ENCODE measurements at places on chromosomes 1 and 21.

DNA sequence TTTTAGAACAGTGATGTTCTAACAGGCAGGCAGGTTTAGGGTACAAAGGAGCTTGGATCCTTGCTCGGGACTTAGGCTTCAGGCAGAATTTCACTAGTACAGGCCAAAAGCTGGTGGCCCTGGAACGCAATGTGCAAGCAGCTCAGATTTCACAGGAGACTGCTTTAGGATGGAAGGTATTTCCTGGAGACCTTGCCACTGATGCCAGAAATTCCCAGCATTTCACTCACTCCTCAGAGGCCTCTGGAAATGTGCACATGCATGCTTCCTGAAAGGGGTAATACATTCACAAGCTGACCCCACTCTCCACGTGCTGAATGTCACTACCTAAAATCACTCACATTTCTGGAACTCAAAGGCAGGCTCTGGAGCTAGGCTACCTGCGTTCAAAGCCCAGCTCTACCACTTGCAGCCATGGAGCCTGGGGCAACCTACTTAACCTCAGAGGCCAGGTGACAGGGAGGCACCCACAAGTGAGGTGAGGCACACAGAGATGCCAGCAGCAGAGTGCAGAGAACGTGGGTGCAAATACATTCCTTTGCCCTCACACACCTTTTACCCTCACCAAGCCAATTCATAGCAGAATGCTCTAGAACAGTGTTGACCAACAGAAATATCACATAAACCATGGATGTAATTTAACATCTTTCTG is 56.5 kb downstream of the CDC7 start:
- DNase-seq = no peak

DNA sequence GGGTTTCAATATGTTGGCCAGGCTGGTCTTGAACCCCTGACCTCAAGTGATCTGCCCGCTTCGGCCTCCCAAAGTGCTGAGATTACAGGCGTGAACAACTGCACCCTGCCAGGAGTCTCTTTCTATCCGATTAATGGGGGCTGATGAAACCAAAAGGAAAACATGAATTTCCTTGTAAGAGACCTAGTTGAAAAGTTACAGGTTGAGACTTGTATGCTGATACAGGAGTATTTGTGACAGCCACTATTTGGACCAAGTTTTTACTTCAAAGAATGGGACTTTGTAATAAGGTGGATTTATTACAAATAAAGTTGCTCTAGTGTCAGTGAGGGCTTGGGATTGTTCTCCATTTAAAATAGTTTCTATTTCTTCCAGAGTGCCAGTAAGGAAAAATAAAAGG is 43.6 kb upstream of the TMEM61 start:
- no peak for DNase-seq

DNA sequence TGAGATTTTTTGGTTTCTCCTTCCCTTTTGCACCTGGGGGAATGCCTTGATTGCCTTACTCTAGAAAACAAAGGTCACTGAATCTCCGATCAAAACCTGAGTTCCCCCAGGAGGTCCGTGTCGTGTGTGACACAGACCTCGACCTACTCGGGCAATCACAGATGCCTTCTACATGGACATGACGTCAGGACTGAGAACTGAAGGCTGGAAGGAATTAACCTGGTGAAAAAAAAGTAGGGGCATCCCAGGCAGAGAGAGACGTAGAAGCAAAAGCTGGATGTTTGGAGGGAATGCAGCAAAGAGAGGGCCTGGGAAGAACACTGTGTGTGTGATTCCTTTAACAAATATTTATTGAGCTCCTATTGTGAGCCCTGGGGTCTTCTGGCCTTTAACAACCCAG is 178.0 kb downstream of the PRDM2 start:
- DNase-seq = no peak

- no peak for DNase-seq
Observed at GRCh38 chr1:27237112-27237511, 2.7 kb downstream of the WDTC1 start.

DNA sequence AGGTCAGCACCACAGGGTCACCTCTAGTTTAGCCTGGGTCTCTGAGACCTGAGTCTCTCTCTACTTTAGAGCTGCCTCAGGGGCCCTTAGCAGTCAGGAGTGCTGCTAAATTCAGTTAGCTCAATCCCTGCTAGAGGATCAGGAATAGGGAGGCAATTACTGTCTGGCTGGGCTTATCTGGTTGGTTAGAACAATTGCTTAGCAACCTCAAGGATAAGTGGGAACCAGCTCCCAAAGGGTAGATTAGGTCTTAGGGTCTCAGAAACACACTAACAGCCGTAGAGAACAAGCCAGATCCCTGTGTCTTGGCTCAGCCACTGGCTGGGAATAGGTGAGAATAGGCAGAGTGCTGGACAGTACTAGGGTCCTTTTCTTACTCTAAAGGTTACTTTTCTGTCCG is 7.7 kb downstream of the PM20D1 start:
- DNase-seq = no peak

GRCh38 chr1:161725908-161726472 is 4.6 kb downstream of the FCRLB start:
- peak; percentile 63 for DNase-seq

GRCh38 chr1:234123867-234124266 is 219.4 kb downstream of the SLC35F3 start:
- DNase-seq = no peak

DNA sequence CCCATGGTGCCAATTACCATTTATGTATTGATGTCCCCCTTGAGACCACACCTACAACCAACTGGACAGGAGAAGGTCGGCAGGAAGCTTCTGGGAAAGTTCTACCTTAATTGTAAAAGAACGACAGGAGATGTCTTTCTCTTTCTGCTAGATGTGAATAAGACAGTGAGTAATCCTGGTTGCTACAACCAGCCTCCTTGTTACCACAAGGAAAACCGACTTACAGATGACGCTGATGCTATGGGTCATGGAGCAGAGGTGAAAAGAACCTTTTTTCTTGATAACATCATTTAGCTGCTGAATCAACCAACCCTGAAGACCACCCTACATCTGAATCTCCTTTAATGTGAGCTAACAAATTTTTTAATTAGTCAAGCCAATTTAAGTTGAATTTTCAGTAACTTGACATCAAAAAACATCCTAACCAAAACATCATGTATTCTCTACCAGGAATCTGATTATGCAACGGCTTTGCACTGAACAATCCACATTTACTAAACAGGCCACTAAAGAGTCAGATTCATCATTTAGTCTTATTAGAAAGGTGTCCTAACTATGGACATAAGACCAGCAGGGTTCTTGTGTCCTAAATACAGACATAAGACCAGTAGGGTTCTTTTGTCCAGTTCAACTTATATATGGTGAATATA is 23.0 kb downstream of the RGS2 start:
- DNase-seq = no peak

- no peak for DNase-seq
Observed at GRCh38 chr1:7218210-7218832, 433.1 kb downstream of the CAMTA1 start.

DNA sequence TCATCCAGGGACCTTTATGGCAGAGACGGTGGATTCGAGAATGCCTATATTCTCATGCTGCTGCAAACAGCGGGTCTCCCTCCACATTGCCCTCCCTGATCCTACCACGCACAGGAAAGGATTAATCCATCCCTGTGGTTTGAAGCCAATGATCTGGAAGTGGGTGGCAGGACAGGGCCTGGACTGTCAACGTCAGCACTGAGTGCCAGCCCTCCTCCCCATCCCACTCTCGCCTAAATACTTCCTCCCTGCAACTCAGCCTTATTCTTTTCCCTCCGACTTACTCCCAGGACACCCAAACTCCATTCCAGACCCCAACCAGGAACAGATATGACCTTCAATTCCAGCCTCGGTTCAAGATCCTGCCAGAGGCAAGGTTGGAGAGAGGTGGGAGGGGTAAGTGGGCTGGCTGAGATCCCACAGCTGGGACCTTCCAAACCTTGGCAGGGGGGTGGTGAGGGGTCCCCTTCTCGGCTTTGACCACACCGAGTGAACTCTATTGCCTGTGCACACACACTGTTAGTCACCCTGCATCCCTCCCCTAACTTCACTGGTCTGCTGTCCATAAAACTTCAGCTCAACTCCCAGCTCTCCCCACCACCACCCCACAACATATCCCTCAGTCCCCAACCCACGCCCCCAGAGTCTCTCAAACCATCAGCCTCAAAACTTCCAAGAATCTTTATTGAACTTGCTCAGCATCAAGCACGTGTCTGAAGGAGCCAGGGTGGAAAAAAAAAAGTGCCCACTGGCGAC is 2.4 kb upstream of the S100A5 start:
- DNase-seq = no peak

GRCh38 chr1:101175886-101176285 is 60.9 kb upstream of the S1PR1 start:
- DNase-seq = no peak

DNA sequence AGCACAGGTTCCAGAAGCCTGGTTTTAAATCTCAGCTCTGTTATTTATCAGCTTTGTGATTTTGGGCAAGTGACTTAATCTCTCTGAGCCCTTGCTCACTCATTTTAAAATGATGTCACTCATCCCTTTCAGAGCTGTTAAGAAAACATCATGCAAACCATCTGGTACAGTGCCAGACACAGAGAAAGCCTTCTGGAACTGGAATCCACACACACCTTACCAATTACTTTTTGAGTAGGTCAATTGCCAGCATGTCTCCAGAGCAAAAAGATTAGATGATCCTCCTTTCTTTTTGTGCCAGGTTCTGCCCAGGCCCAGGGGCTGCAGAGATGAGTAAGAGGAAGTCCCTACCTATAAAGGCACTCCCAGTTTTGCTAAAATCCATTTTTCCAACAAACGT is 61.3 kb downstream of the ROR1 start:
- DNase-seq = no peak

DNA sequence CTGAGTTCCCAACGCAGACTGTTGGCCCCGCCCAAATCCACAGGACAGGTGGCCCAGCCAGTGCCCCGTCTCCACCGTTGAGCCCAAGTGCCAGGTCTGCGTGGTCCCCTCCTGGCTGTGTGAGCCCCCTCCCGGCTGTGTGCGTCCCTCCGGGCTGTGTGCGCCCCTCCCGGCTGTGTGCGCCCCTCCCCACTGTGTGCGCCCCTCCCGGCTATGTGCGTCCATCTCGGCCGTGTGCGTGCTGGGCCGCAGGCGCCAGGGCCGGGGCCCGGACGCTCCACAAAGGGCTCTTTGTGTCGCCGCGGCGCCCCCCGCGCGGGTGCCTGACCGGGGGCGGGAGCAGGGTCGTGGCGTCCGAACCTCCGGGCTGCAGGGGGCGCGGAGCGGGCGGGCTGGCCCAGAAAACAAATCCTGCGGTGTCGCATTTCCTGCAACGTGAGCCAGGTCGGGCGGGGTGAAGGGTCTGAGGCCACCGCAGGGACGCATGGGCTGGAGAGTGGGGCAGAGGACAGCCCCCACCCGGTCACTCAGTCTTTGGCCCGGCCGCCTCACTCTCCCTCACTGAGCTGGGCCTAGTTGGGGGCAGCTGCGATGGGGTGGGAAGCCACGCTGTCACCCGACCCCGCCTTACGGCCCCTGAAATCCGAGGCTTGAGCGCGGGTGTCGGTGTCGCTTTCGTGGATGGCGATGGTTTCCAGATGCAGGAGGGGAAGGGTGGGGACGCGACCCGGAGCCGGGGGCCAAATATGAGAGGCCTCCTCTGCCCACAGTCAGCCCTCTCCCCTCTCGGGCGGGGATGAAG is 18.8 kb downstream of the TNFRSF25 start:
- DNase-seq = no peak

DNA sequence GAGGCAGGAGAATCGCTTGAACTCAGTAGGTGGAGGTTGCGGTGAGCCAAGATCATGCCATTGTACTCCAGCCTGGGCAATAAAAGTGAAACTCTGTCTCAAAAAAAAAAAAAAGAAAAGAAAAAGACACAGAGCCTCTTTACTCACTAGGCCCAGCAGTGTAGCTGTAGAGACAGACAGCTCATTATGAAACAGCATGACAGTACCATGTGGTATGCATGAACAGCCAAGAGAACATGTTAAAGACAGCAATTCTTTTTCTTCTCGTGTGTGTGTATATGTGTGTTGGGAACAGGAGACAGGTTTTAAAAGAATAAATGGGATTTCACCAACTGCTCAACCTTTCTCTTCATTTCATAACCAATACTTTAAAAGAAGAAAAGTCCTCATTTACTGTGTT is 118.8 kb downstream of the PIK3R3 start:
- DNase-seq = no peak

GRCh38 chr1:169959686-169960085 is 66.0 kb upstream of the SCYL3 start:
- no peak for DNase-seq

DNA sequence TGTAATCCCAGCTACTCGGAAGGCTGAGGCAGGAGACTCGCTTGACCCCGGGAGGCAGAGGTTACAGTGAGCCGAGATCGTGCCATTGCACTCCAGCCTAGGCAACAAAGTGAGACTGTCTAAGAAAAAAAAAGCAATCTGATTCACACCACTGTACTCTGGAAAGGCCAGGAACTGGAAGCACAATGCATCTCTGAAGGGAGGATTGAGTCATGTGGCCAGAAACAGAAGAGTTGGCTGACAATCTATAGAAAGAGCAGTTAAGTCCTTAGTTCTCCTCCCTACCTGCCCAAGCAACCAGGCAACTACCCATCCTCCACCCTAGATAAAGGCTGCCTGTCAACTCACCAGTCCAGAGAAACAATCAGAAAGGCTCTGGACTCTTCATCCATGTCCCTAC is 45.9 kb downstream of the PIK3R3 start:
- no peak for DNase-seq

GRCh38 chr1:63651161-63651701 is 58.0 kb downstream of the PGM1 start:
- no peak for DNase-seq

DNA sequence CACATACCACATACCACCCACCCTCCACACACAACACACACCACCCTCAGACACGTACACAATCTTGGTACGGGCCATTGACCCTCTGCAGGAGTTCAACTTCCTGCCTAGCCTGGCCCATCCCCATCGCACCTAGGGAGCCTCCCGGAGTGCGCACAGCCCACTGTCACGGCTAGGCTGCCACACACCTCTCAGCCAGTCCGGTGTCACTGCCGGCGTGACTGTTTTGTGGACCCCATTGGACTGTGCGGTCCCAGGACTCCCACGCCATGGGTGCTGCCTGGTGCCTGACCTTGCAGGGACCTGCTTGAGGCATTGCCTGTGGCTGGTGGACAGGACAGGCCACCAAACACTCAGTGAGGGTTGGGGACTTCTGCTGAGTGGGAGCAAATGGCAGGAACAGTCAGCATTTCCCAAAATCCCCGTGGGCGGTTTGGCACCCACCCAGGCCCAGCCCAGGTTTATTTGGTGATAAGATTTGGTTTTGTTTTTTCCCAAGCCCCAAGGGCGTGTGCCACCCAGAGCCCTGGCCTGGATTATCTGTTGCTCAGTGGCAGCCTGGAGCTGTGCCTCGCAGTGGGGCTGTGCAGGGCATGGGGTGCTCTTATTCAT is 27.7 kb downstream of the RAB7B start:
- no peak for DNase-seq

GRCh38 chr21:26055841-26056264 is 114.7 kb downstream of the APP start:
- DNase-seq = no peak

DNA sequence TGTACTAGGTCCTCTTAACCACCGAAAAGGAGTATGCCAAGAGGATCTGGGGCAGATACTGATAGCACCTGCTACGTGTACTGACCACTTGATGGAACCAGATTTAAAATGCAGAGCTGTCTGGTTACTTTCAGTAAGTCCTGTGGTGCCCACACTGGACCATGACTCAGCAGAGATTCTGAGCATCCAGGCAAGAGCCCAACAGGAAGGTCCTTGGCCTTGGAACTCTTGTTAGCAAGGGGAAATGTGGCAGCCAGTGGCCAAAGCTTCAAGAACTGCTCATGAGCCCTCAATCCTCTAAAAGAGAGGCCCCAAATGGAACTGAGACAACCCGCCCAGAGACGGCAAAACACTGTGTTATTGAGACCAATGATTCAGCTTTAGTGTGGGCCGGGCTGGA is 4.2 kb upstream of the GJB5 start:
- DNase-seq = no peak

GRCh38 chr1:4002741-4003140 is 102.7 kb upstream of the C1orf174 start:
- DNase-seq = peak; percentile 21

Measured in posterior cingulate gyrus (tissue), 11 donors.